ENCODE measurements at places on chromosomes 5 and 9. TPM values are rescaled to one million over a fixed set of nuclear protein-coding genes. Genes with fewer than 3 reads are reported as not detected.

ENHO gene
- 2.4 TPM for polyA plus RNA-seq

C9orf152 gene
- 0.52 TPM for polyA plus RNA-seq

JAKMIP2 gene
- polyA plus RNA-seq: 4.5 TPM

SLC31A1 gene
- polyA plus RNA-seq: 27.2 TPM

ABCA1 gene
- polyA plus RNA-seq: 9.1 TPM

IRX4 gene
- polyA plus RNA-seq: 0.41 TPM

BHMT gene
- polyA plus RNA-seq: 237 TPM

DNA sequence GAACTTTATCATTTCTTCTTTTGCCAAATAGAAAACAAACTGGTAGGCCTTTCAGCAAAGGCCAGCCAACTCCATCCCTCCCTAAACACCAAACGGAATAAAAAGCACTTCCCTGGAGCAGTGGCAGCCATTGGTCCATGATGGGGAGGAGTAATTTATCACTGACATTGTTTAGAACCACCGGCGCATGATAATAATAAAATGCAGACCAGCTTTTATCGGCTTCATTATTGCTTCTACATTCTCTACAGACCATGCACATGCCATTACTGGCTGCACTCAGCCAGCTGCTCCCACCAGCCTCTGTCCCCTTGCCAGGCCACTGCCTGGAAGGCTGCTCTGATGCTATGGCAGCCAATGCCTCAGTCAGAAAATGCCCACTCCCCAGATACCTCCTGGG lies 45.9 kb downstream of the ABCA1 start:
- no peak for DNase-seq

DNA sequence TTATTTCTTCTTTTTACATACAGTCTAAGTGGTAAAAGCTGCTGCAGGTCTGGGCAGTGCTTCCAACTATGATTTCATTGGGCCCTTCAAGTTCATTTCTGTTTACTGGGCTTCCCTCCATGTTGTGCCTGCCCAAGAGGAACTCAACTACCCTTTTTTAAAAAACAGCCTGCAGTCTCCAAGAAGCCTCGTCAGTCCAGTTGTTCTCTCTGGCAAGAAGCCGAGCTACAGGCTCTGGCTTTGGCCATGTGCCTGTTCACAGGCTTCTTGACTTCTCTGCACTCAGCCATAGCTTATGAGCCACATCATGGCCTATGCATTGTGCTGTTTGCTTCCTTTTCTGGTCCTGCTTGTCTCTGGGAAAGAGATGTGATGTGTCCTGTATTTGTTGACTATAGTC lies 119.7 kb upstream of the PJA2 start:
- DNase-seq: no peak

DNA sequence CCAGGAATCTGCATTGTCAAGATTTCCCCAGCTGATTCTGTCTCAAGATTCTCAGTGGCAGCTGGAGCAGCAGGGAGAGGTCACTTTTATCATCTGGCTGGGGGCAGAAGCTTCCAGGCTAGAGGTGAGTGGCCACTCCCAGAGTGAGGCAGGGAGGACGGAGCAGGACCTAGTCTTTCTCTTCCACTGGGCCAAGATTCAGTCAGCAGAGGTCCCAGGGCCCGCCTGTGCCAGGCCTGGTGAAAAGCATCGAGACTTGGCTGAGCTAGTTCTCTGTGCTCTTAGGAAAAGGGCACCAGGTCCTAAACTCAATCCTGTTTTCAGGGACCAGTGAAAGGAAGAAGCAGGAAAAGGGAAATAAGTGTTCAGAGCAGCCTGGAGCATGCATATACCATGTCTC lies 46.6 kb downstream of the IRX1 start:
- no peak for DNase-seq

DNA sequence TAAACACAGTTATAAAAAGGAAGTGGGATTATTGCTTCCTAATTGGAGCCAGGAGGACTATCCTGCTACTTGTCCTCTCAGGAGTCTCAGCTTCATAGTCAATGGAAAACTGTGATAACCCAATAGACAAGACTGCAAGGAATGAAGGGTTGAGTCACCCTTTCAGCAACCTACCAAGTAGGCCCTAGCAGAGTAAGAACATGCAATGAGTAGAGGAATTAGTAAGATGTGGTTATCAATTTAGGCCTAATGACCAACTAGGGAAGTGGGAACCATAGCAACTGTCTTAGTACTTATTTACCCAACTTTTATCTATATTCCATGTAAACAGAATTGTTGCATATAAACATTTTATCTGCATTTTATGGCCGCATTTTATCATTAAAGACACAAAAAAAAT lies 310.1 kb downstream of the RFX3 start:
- DNase-seq: no peak

- DNase-seq: no peak
Observed at GRCh38 chr9:130549093-130549735, 30.2 kb upstream of the FUBP3 start.

- DNase-seq: no peak
Observed at GRCh38 chr9:19156805-19157204, 29.5 kb upstream of the PLIN2 start.

DNA sequence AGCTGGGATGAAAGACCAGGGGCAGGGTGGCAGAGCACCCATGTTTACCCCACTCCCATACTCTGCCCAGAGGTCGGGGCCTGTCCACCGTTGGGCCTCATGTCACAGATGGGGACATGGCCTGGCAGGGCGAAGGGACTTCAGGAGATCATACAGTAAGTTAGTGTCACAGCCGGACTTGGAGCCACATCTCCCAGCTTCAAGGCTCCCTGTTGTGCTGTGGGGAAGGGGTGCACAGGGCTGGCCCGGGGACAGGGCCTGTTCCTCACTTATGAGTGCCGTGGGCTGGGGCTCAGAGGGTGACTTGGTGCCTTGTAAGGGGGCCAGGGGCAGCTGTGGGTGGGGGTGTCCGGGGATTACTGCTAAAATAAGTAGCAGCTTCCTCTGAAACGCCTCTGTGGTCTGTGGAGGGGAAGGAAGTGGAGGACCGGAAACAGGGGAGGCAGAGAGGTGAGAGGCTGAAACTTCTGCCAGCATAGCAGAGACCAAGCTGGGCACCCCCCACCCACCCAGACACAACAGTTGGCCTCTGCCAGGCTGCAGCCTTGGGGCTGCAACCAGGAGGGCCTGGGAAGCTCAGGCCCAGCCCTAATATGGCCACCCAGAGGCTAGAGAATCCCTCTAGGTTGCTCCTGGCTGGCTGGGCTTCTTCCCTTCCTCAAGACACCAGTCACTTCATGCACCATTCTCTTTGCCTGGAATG lies 41.1 kb upstream of the NEK6 start:
- DNase-seq: no peak

GRCh38 chr5:101435768-101436167 lies 532.7 kb upstream of the ST8SIA4 start:
- no peak for DNase-seq

DNA sequence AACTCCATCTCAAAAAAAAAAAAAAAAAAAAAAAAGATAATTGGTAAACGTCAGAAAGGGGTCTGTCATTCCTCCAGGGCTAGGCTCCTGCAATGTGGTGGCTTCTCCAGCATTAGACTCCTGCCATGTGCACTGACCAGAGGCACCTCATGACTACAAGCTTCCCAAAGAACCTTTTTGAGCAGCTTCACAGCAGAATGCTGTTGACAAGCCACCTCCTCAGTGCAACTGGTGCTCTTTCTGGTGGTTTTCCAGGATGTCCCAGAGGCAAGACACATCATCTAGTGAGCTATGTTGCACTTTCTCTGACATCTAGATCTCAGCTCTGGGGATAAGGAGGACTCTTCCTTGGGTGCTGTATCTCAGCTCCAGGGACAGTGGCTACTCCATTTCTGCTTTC lies 11.6 kb downstream of the RPL37 start:
- no peak for DNase-seq

DNA sequence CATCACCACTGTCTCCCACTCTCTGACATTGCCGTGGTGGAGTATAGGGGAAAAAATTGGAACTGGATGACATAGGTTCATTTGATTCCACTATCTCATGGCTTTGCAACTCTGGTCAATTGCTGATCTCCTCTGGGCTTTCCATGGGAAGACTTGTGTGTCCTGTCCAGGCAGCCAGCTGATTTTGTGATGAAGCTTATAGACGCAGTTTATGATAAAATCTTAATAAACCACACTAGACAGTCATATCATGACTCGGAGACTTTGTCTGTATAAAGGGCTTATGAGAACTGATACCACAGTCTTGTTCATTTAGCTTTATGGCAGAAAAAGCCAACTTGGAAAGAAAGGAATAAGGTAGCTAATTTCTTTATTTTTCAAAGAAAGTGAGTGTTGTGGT lies 296.5 kb downstream of the MAST4 start:
- no peak for DNase-seq

GRCh38 chr5:179113945-179114641 lies 53.9 kb downstream of the ZNF354C start:
- DNase-seq: no peak

GRCh38 chr5:108634617-108635288 lies 112.9 kb upstream of the FER start:
- DNase-seq: no peak

- no peak for DNase-seq
Observed at GRCh38 chr9:125497478-125497877, 209.5 kb downstream of the MAPKAP1 start.

GRCh38 chr5:10459080-10460055 lies 17.7 kb downstream of the ROPN1L start:
- DNase-seq: no peak

- no peak for DNase-seq
Observed at GRCh38 chr5:7053125-7053524, 339.9 kb downstream of the TENT4A start.

DNA sequence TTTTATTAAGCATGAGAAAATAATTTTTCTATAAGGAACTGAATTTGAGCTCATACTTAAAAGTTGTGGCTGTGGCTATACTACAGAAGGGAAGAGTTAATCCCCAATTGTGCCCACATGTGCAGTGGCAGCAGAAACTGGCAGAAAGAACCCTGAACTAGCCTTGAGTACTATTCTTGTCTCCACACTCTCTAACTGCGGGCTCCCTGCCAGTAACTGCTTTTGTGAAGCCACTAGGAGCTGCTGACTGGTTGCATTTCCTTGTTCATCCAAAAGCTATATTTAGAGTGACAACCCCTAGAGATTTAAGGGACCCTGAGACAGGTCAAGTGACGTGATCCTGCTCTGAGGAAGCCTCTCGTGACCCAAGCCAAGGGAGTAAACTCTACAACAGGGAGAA lies 238.6 kb downstream of the ELAVL2 start:
- no peak for DNase-seq

GRCh38 chr9:75019654-75020053 lies 8.4 kb downstream of the CARNMT1 start:
- DNase-seq: no peak

DNA sequence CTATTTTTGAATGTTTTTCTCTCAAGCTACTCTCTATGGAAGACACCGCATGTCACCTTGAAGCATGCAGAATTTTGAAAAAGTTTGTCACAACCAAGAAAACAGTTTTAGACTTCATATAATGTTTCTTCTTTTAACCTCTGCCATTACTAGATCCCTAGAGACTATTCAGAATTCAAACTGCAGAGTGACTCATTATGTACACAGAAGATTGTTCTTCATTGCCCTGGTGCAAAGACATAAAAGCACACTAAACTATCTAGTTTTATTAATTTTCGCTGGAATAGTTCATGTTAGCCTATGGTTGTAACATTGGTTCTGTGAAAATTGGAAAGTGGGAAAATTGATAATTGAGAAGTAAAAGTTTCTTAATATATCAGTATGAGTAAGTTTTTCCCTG lies 18.4 kb downstream of the F2RL2 start:
- DNase-seq: no peak

- DNase-seq: no peak
Observed at GRCh38 chr5:64100203-64100602, 65.4 kb upstream of the RNF180 start.

DNA sequence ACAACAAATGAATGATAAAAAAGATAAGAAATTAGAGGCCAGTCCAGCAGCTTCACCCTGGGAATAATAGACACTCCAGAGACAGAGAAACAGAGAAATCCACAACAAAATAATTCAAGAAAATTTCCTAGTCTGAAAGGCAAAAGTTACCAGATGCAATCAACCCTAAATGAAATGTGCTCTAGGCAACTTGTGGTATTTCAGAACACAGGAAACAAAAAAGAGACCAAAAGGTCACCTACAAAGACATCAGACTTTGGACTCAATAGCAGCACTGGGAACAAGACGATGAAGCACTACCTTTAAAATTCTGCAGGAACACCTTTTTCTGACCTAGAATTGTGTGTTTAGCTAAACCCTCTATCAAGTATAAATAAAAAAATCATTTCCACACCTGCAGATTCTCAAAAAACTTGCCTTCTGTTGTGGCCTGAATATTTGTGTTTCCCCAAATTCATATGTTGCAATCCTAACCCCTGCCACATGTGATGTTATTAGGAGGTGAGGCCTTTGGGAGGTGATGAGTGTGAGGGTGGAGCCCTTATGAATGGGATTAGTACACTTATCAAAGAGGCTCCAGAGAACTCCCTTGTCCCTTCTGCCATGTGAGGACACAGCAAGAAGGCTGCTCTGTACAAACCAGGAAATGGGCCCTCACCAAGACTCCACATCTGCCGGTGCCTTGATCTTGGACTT lies 5.9 kb upstream of the MAPK9 start:
- no peak for DNase-seq

DNA sequence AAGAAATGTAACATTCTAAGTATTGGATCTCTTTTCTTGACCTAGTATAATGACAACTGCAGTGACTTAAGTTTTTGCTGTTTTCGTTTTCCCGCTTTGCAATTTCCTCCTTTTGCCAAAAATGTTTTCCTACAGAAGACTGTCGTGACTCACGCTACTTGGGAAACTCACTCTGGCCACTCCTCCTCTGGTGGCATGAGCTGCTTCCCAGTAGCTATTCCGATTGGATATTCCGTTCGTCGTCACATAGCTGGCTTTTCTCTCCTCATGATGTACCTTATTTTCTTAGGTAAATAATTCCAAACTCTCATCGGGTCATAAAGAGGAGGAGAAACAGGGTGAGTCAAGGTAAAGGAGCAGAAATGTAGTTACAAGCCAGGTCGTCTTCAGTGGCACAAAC lies 64.9 kb downstream of the GOLPH3 start:
- DNase-seq: no peak

DNA sequence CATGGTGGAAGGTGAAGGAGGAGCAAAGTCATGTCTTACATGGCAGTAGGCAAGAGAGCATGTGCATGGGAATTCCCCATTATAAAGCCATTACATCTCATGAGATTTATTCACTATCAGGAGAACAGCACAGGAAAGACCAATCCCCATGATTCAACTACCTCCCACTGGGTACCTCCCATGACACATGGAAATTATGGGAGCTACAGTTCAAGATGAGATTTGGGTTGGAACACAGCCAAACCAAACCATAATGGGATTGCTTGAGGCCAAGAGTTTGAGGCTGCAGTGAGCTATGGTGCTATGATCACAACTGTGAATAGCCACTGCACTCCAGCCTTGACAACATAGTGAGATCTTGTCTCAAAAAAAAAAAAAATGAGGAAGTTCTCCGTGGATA lies 581.8 kb downstream of the TAF11L14 start:
- DNase-seq: no peak

DNA sequence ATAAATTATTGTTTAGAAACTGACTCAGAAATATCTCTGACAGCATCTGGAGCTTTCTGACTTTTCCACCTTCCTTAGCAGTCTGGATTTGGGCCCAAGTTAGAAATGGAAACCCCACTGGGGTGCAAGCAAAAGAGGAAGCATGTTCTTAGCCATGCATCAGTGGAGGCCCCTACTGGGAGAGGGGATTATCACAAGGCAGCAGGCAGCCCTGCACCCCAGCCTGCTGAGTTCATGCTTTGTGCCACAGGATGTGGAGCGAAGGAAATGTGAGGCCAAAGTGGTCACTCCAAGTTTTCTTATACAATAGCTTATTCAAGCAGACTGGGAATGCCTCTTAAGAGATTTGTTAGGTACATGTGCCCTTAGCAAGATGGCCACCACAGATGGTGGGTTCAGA lies 146.5 kb upstream of the TLX3 start:
- DNase-seq: no peak

Data from left renal cortex interstitium (tissue), 4 donors.